WTC11 (cell line): ENCODE measurements at places on chromosomes 7 and 10. TPM values are rescaled to one million over a fixed set of nuclear protein-coding genes. Genes with fewer than 3 reads are reported as not detected.

DNA sequence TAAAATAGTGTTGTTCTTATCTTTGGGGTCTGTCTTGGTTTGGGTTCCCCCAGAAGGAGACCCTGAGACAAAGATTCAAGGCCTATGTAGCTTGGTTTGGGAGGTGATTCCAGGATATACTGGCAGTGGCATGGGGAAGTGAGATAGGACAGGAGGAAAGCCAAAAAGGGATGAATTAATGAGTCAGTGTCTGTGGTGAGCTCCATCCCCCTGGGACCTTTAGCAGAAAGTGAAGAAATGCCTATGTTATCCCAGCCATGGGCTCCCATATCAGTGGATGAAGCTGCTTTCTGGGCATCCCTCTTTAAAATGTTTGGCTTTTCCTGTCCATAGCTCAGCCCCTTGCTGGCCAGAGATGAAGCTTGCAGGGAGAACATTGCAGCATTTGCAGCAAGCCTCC lies 217.0 kb upstream of the CTBP2 start:
- DNase-seq, result no peak

- DNase-seq, result no peak
Observed at GRCh38 chr7:131300572-131301466, 26.9 kb upstream of the MKLN1 start.

Gene PKD2L1
- 0.09 TPM in 1 of 3 replicates, not detected in the others for total RNA-seq

Gene STYXL1
- 21.3 to 28.2 TPM (median 27.8 TPM) in 3 replicates for total RNA-seq

Gene FBXL13
- total RNA-seq, result 1.4 to 2.2 TPM (median 1.7 TPM) in 3 replicates

Gene RET
- 17.8 to 21.4 TPM (median 19.3 TPM) in 3 replicates for total RNA-seq
